D341Med (cell line): ENCODE measurements at places on chromosomes 13 and 19.

DNA sequence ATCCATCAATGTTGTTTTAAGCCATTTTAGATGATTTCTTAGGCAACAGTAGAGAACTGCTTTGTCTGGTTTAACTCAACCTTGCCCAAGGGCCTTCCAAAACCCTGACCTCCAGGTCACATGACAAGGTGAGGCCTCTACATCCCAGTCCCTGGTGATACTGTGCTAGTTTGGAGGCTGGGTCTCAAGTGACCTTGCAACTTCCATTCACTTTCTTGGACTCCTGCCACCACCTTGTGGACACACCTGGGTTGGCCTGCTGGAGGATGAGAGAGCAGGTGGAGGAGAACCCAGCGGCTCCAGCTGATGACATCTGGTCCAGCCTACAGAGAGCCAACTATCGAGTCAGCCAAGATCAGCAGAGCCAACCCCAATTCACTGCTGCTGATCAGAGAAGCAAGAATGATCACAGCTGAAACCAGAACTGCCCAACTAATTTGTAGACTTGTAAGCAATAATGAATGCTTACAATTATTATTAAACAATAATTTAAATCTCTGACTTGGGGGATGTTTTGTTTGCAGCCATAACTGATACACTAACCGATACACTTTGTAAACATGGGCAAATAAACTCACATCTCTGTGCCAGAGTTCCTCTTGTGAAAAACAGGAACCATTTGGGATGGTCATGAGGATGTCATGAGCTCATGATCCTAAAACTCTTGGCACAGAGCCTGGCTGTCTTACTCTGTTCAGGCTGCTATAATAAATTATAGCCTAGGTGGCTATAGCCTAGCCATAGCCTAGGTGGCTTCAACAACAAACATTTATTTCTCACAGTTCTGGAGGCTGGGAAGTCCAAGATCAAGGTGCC is 11.5 kb downstream of the FAM187B start:
- DNase-seq = no peak

- DNase-seq = no peak
These were observed 225.2 kb downstream of the FOXO1 start for GRCh38 chr13:40440990-40441820.

DNA sequence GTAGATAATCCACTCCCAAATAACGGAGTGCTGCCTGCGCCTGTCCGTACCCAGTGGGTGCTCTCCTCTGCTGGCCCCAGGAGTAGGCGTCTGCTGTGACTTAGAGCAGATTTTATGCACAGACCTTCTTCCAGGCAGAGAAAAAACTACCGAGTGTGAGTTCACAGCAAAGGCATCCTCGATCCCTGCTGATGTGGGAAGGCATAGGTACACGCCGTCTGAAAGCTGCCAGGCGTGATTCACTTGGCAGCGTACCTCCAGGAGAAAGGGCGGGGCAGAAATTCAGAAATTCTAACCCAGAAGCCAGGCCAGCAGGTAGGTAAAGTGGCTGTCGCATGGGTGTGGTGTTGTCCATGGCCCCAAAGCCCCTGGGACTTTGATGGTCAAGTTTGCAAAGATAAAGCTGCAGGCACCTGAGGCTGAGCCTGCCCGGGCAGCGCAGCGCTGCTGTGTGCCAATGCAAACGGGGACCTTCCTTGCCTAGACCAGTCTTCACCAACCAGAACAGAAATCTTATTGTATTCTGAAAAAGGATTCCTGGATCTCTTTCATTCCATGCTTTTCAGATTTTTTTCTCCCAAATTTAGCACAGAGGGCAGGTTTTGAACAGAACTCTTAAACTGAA is 36.3 kb downstream of the COL4A2 start:
- no peak for DNase-seq

- no peak for DNase-seq
These were observed 1075.1 kb upstream of the MIR17HG start for GRCh38 chr13:90272356-90272755.

- DNase-seq = no peak
These were observed 30.5 kb downstream of the CACNG6 start for GRCh38 chr19:54021932-54022331.

- DNase-seq = peak; percentile 64
These were observed 892 bp downstream of the TRIR start for GRCh38 chr19:12733369-12734214.

- peak; percentile 83 for DNase-seq
These were observed 372 bp downstream of the DNAAF3 start for GRCh38 chr19:55165952-55166529.

GRCh38 chr19:28296506-28296905 is 916.4 kb downstream of the UQCRFS1 start:
- DNase-seq = no peak

DNA sequence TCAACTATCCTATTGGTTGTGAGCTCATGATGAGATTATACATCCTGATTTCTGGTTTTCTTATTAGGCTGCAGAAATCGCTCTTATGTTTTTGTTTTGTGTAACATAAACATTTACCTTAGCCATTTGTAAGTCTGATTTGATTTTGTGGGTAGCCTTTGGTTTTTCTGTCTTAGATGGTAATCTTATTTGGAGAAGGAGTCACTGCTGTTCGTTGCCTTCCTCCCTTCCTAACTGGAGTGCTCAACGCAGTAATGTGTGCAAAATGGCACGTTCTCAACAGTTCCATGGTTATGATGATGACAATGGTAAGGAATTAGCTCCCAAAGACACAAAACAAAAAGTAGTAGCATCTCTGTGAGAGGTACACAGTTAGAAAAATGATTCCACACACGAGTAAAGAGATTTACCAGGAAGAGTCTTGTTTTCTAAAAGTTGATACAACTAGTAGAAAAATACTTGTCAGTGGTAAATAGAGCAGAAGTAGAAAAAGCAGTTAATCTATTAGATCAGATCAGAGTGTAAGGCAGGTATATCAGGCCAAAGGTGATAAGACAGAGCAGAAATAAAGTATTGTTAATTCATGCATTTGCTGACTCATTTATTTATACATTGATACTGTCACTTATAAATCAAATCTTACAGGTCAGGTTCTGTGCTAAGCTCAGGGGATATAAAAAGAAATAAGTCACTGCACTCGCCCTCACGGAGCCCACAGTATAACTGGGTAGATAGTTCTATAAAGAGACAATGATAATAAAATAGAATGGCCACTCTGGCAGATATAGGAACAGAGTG is 270.0 kb downstream of the NALCN start:
- DNase-seq = no peak

GRCh38 chr19:44972802-44973201 is 17.6 kb downstream of the CLPTM1 start:
- no peak for DNase-seq

DNA sequence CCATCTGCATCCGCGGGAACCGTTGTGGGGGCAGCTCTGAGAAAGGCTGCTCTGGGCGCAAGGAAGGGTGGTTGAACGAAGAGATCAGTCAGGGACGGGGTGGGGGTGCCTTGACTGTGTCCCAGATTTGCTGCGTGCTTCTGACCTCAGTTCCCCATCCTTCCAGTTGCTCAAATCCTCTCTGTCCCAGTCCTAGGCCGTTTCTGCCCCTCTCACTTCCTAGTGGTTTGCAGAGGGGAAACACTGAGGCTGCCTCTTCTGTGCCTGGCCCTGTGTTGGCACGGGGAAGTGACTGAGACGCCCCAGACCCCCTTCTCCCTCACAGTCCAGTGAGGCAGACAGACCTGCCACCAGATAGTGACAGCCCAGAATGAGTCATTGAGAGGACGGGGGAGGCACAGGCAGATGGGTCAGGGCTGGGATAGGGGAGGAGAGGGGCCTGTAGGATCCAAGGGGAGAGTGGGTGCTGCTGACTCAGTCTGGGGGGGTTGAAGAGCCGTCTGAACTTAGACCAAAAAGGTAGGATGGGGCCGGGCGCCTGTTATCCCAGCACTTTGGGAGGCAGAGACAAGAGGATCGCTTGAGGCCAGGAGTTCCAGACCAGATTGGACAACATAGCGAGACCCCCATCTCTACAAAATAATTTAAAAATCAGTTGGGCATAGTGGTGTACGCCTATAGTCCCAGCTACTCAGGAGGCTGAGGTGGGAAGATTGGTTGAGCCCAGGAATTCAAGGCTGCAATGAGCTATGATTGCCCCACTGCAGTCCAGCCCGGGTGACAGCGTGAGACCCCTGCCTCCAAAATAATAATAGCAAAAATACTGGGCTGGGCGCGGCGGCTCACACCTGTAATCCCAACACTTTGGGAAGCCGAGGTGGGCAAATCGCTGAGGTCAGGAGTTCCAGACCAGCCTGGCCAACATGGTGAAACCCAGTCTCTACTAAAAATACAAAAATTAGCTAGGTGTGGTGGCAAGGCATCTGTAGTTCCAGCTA is 26.5 kb downstream of the NUMBL start:
- no peak for DNase-seq

DNA sequence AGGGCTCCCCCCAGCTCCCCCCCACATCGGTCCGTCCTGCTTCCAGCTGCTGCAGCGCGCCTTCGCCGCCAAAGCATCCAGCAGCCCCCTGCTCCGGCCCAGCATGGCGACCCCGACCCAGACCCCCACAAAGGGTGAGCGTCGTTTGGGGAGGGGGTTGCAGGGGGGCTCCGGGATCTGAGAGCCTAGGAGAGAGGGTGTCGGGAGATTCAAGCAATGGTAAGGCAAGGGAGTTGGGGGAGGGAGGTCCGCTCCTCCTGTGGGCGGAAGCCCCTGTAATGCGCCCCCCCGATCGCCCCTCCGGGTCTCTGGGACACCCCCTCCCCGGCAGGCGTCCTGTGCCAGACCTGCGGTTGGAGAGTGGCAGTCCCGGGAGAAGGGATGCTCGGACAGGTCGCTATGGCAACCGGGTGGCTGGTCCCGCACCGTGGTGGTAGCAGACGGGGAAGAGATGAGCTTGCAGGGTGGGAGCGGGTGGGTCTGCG is at the start of gene FXYD7:
FXYD7 (plus strand) TSS at position 25 of the 485 bp plus-strand sequence; CDS start at position 104, 79 bp downstream.
- DNase-seq = no peak

GRCh38 chr19:58570770-58571574 is 2.2 kb downstream of the MZF1 start:
- DNase-seq = no peak

- no peak for DNase-seq
These were observed 569 bp downstream of the LCP1 start for GRCh38 chr13:46181377-46181839.

GRCh38 chr19:11180346-11180745 is 17.0 kb downstream of the KANK2 start:
- DNase-seq = no peak

DNA sequence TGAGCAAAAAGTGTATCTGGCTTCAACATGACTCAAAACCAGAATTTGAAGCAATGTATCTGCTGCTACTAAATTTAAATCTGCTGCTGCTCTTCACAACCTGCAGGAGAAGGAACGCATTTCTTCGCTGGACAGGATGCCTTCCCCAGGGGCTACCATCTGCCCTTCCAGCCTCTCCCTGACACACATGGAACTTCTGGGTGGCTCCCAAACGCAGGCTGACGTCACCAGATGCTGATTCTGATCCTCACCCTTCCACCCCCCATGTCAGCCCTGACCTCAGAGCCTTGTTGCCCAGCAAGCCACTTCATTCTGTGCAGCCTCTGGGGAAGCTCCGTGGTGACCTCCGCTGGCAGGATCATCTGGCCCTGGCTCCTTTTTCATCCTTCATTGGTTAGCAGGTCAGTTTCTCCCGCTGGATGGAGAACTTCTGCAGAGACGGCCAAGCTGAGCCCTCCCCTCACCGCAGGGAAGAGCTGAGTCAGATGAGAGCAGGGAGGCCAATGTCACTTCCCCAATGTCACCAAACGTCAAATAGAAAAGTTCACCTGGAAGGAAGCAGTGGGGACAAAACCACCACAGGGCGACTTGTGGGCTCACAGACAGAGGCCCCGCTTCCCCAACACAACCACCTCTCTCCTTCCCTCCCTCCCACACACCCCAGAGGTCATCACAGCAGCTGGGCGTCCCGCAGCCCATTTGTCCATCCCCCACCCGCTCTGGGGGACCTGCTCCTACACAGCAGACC is 14.0 kb upstream of the RAB20 start:
- no peak for DNase-seq

GRCh38 chr13:95924389-95924994 is 128.7 kb downstream of the UGGT2 start:
- peak; percentile 18 for DNase-seq

GRCh38 chr13:91313103-91313502 is 34.4 kb upstream of the MIR17HG start:
- DNase-seq = peak; percentile 43

DNA sequence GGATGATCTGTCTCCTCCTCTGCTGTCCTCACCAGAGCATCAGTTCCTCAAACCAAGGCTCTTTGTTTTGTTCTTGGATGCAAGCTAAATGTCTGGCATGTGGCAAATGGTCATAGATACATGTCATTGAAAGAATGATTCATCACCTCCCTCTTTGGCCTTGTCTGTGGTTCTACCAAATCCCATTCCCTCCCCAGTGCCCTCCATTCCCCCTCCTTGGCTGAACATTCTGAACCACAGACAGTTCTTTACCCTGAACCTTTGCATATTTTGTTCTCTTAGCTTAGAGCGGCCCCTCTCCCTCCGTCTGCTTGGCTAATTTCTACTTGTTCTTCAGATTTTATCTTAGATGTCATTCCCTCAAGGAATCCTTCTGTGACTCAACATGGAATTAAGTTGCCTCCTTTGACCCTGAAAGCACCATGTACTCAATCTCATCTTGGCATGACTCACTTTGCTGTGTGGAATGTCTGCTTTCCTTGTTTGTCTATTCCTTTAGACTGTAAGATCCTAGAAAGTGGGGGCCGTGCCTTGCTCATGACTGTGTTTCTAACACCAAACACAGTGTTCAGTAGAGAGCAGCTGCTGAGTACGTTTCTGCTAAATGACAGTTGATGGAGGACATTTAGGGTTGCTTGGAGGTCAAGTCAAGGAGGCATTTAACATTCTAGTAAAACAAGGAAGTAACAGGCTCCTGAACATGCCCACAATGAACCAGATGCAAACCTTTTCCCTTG is 8.1 kb downstream of the ALOX5AP start:
- DNase-seq = no peak

GRCh38 chr13:30720172-30720869 is 15.0 kb upstream of the ALOX5AP start:
- no peak for DNase-seq

DNA sequence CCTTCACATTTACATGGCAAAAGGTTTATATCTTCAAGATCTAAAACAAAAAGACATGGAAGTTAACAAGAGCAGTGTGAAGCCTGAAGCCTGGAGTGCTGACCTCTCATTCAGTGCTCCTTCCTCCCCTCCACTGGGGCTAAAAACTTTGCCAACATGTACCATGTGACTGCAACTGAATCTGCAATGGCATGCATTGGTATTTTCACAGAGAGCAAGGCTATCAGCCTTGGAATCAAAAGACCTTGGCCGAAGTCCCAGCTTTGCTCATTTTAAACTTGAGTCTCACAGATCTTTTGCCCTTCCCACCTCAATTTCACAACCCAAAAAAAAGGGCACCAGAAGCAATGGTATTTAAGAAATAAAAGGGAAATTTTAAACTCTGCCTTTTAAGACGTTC is 325.1 kb downstream of the DCT start:
- DNase-seq = no peak

- no peak for DNase-seq
These were observed 312.8 kb upstream of the ZNF507 start for GRCh38 chr19:32032561-32032960.

DNA sequence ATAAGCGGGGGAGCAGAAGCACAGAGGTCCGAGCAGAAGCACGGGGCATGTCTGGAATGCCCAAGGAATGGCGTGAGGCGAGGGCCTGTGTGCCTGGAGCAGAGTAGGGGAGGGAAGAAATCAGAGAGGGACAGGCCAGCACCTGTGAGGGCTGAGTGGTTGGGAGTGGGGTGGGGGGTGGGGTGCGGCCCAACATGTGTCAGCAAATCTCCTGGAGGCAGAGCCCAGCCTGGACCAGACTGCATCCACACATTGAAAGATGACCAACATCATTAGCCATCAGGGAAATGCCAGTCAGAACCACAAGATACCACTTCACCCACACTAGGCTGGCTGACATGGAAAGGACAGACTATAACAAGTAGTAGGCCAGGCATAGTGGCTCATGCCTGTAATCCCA is 11.2 kb downstream of the CLASRP start:
- no peak for DNase-seq
